PC-9 (cell line): ENCODE measurements at places on chromosomes 2 and 18. TPM values are rescaled to one million over a fixed set of nuclear protein-coding genes. Genes with fewer than 3 reads are reported as not detected.

- no peak overlapping the region for H3K4me3 ChIP-seq
- no peak overlapping the region for H3K27ac ChIP-seq
- H3K27me3 ChIP-seq: peaks cover 84% of the 10 kb centered on the region
- no peaks in the 10 kb centered on the region for H3K4me1 ChIP-seq
- DNase-seq: peak; percentile 60
- H3K36me3 ChIP-seq: no peaks in the 10 kb centered on the region
Measured at GRCh38 chr2:236343400-236344161, 79.4 kb upstream of the ASB18 start.

DNA sequence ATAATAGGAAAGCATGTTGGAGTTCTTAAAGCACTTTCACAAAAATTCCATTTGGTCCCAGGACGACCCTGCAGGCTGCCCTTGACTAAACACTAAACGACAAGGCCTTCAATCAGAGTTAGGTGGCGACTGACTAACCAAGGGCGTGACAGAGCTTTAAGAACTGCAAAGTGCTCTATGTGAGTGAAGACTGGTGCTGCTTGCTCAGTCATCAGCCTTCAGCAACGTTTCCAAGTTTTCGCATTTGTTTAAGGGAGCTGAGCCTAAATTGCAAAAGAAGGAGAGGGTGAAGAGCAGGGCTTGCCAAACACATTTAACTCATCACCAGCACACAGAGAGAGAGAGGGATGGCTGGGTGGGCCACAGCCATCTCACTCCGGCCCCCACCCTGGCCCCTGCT is 204.7 kb upstream of the PID1 start:
- no peaks in the 10 kb centered on the region for H3K4me1 ChIP-seq
- no peaks in the 10 kb centered on the region for H3K27me3 ChIP-seq
- no peak overlapping the region for H3K27ac ChIP-seq
- no peak for DNase-seq
- no peaks in the 10 kb centered on the region for H3K36me3 ChIP-seq
- H3K4me3 ChIP-seq: no peak overlapping the region

DNA sequence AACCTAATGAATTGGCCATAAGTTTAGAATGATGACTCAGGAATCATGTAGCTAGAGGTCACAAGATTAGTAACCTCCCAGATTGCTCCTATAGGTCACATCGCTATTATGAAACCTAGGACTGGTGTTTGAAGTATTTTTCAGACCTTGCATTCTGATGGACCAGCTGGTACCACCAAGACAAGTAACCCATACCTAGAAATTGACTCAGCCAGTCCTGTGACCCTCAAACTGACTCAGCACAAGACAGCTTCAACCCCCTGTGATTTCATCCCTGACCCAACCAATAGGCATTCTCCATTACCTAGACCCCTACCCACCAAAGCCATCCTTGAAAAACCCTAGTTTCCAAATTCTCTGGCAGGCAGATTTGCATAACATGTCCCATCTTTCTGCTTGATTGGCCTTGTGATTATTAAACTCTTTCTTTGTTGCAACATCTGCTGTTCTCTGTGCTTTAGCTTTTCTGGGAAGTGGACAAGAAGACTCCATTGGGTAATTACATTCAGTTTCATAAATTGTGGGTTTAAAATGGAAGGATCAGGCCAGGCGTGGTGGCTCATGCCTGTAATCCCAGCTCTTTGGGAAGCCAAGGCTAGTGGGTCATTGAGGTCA is 254.9 kb downstream of the IRS1 start:
- H3K4me1 ChIP-seq: no peaks in the 10 kb centered on the region
- no peak overlapping the region for H3K4me3 ChIP-seq
- H3K36me3 ChIP-seq: no peaks in the 10 kb centered on the region

DNA sequence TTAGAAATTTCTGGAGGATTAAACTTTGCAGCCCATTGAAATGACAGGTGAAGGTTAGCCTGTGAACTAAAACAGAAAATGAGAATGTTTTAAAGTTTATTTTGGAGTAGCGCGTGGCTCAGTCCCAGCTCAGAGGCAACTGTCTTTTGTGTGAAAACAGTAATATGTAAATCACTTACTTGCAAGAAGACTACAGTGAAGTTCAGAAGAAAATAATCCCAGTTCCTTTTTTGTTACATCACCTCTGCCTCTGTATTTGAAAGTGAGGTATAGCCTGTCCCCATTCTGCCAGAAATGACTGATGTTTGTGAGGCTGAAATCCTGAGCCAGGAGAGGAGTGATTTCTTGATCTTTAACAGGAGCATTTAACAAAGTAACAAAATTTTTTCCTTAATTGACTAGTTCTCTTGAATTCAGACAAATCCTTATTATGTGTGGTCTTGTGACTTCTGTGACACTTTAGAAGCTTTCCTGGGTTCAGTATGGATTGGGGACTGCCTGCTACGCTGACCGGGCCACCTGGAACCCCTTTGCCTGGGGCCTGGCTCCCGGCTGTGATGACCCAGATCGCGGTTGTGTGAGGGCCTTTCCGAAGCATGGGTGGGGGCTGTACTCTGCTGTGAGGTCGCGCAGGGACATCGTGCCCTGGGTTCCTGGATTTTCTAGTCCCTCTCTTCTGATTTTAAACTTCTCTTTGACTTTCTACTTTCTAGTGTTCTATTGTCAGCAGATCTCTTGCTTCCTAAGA is 24.3 kb downstream of the TRAPPC12 start:
- H3K27ac ChIP-seq: no peak overlapping the region
- H3K4me1 ChIP-seq: no peaks in the 10 kb centered on the region
- no peak overlapping the region for H3K4me3 ChIP-seq
- H3K27me3 ChIP-seq: no peaks in the 10 kb centered on the region
- no peak for DNase-seq
- H3K36me3 ChIP-seq: peaks cover 8% of the 10 kb centered on the region; the same call in 1 of the 2 replicates

- H3K27me3 ChIP-seq: no peaks in the 10 kb centered on the region
- H3K36me3 ChIP-seq: peaks cover 44% of the 10 kb centered on the region
- no peak overlapping the region for H3K27ac ChIP-seq
- no peaks in the 10 kb centered on the region for H3K4me1 ChIP-seq
- no peak for DNase-seq
Measured at GRCh38 chr2:95099910-95100309, 21.7 kb downstream of the MRPS5 start.

DNA sequence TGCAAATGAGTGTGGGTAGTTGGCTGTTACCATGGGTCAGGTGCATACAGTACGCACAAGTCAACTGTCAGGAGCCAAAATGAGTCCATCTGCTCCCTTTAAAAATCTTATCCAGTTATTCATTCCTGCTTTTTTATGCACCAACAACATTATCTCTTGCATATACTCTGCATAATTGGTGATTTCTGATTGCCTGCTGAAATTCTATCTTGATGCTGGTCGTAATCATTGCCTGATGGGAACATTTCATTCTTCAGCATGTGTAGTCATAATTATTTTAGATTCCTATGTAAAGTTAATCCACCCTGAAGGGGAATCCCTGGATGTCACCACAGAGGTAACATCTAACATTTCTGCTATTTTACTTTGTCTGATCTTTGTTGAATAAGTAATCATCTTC is 102.2 kb upstream of the RND3 start:
- H3K4me1 ChIP-seq: peaks cover 19% of the 10 kb centered on the region
- no peak overlapping the region for H3K4me3 ChIP-seq
- no peak overlapping the region for H3K27ac ChIP-seq

- H3K36me3 ChIP-seq: no peaks in the 10 kb centered on the region
- H3K27me3 ChIP-seq: no peaks in the 10 kb centered on the region
- peak; percentile 26 for DNase-seq
- no peak overlapping the region for H3K4me3 ChIP-seq
- H3K4me1 ChIP-seq: peaks cover 19% of the 10 kb centered on the region
Measured at GRCh38 chr2:156883804-156884203, 373.7 kb upstream of the GALNT5 start.

GRCh38 chr2:88245109-88245508 is 75.0 kb downstream of the THNSL2 start:
- H3K4me1 ChIP-seq: no peaks in the 10 kb centered on the region
- H3K27ac ChIP-seq: no peak overlapping the region
- DNase-seq: no peak
- H3K27me3 ChIP-seq: peaks cover 10% of the 10 kb centered on the region
- no peak overlapping the region for H3K4me3 ChIP-seq

GRCh38 chr2:12766421-12766879 is 49.7 kb downstream of the TRIB2 start:
- no peak overlapping the region for H3K4me3 ChIP-seq
- no peaks in the 10 kb centered on the region for H3K36me3 ChIP-seq
- H3K27ac ChIP-seq: no peak overlapping the region
- no peaks in the 10 kb centered on the region for H3K27me3 ChIP-seq

GRCh38 chr2:109444916-109445315 is 168.8 kb downstream of the SEPTIN10 start:
- DNase-seq: no peak
- H3K27ac ChIP-seq: no peak overlapping the region
- no peak overlapping the region for H3K4me3 ChIP-seq
- no peaks in the 10 kb centered on the region for H3K27me3 ChIP-seq
- H3K36me3 ChIP-seq: peaks cover 9% of the 10 kb centered on the region; the same call in 1 of the 2 replicates
- H3K4me1 ChIP-seq: no peaks in the 10 kb centered on the region

- H3K4me1 ChIP-seq: no peaks in the 10 kb centered on the region
- DNase-seq: no peak
- no peaks in the 10 kb centered on the region for H3K36me3 ChIP-seq
- H3K4me3 ChIP-seq: no peak overlapping the region
Measured at GRCh38 chr2:56012221-56012765, 88.7 kb upstream of the EFEMP1 start.

DNA sequence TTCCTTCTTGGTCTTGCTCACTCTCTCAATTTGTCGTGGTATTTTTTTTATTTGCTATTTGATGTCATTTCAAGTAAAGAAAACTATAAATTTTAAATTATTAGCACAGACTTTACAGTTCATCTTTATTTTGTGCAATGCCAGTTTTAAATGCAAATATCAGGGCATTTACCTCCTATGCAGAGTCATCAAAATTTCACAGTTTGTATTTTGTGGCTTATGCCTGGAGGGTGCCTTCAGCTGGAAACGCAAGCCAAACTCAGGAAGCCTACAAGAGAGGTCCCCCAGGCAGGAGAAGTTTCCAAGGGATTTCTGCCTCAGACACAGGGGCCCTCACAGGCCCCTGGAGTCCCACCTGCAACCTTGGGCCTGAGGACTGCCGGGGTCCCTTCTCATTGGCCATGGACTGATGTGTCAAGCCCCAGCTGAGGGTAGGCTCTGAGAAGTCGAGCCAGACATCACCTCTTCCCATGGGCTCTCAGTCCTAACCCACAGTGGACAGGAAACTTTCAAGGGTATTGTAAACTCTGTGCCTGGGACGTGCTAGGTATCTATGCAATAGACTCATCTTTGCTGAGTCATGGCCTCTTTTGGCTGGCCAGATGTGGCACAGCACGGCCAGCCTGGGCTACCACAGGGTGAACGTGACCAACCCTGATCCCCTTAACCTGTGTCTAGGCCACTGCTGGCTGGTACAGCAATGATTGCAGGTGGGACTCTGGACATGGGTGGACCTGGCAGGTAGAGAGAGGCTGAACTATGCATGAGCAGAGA is 236.5 kb downstream of the CELF4 start:
- no peaks in the 10 kb centered on the region for H3K4me1 ChIP-seq
- H3K4me3 ChIP-seq: no peak overlapping the region

GRCh38 chr2:241652722-241653121 is 15.2 kb downstream of the ATG4B start:
- peaks cover 12% of the 10 kb centered on the region; the same call in 1 of the 2 replicates for H3K36me3 ChIP-seq
- no peaks in the 10 kb centered on the region for H3K4me1 ChIP-seq
- no peak overlapping the region for H3K4me3 ChIP-seq
- no peak overlapping the region for H3K27ac ChIP-seq
- no peaks in the 10 kb centered on the region for H3K27me3 ChIP-seq
- no peak for DNase-seq

GRCh38 chr2:170905864-170906263 is 23.2 kb upstream of the GORASP2 start:
- DNase-seq: no peak
- H3K4me3 ChIP-seq: no peak overlapping the region
- peaks cover 15% of the 10 kb centered on the region for H3K27me3 ChIP-seq
- H3K27ac ChIP-seq: no peak overlapping the region
- H3K36me3 ChIP-seq: no peaks in the 10 kb centered on the region
- no peaks in the 10 kb centered on the region for H3K4me1 ChIP-seq

- no peaks in the 10 kb centered on the region for H3K36me3 ChIP-seq
- DNase-seq: no peak
- H3K27me3 ChIP-seq: no peaks in the 10 kb centered on the region
Measured at GRCh38 chr2:78861546-78861945, 164.0 kb upstream of the REG3G start.

DNA sequence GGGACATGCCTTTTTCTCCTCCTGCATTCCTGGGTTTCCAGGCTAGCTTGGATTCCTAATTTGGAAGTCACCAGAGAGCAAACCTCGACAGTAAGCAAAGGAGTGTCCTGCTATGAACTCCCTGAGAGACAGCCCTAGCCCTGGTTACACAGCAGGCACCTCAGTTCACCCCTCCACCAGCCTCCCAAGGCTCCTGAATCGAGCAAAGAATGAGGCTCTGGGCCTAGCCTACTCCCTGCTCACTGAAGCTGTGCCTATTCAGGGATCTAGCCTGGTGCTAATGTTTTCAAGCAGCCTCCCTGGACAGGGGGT is 66.7 kb upstream of the RMDN2 start:
- DNase-seq: no peak
- no peaks in the 10 kb centered on the region for H3K36me3 ChIP-seq
- H3K4me3 ChIP-seq: no peak overlapping the region
- H3K4me1 ChIP-seq: no peaks in the 10 kb centered on the region
- H3K27ac ChIP-seq: no peak overlapping the region
- no peaks in the 10 kb centered on the region for H3K27me3 ChIP-seq

DNA sequence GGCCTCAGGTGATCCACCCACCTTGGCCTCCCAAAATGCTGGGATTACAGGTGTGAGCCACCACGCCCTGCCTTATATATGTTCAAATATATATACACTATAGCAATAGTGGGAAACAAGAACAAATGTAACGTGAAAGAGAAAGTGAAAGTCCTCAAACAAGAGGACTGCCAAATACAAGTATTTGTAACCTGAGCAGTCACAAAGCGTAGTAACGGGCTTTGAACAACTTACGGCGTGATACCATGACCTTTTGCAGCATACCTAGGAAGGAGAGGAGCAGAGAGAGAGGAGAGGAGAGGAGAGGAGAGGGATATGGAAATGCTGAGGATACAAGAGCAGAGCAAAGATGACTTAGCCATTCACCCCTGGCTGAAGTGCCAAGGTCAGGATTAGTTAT is 113.8 kb upstream of the RGPD4 start:
- no peak overlapping the region for H3K27ac ChIP-seq
- no peaks in the 10 kb centered on the region for H3K27me3 ChIP-seq
- no peak overlapping the region for H3K4me3 ChIP-seq
- H3K36me3 ChIP-seq: no peaks in the 10 kb centered on the region
- DNase-seq: peak; percentile 35
- no peaks in the 10 kb centered on the region for H3K4me1 ChIP-seq

- no peak overlapping the region for H3K27ac ChIP-seq
- no peaks in the 10 kb centered on the region for H3K27me3 ChIP-seq
- H3K4me1 ChIP-seq: peaks cover 17% of the 10 kb centered on the region
- no peak for DNase-seq
- H3K36me3 ChIP-seq: no peaks in the 10 kb centered on the region
Measured at GRCh38 chr2:134671513-134671912, 47.3 kb downstream of the TMEM163 start.

- no peak overlapping the region for H3K27ac ChIP-seq
- H3K27me3 ChIP-seq: no peaks in the 10 kb centered on the region
- no peaks in the 10 kb centered on the region for H3K4me1 ChIP-seq
Measured at GRCh38 chr2:66030553-66030952, 404.4 kb upstream of the MEIS1 start.

The SEPTIN10 gene
- total RNA-seq: 112 and 119 TPM in 2 replicates

The EFR3B gene
- 0.20 TPM in 1 of 2 replicates, not detected in the other for total RNA-seq

The SLC40A1 gene
- total RNA-seq: 8.0 and 8.2 TPM in 2 replicates

The ADRA2B gene
- 0.26 and 0.55 TPM in 2 replicates for total RNA-seq

The QPCT gene
- 2.6 and 3.0 TPM in 2 replicates for total RNA-seq

The AMER3 gene
- total RNA-seq: not detected in 2 replicates

The STARD6 gene
- not detected in 2 replicates for total RNA-seq

The FAM168B gene
- 66.6 and 79.6 TPM in 2 replicates for total RNA-seq

The TUBB6 gene
- total RNA-seq: 42.2 and 47.9 TPM in 2 replicates

The RAB17 gene
- total RNA-seq: 86.3 and 88.1 TPM in 2 replicates

The IL18RAP gene
- not detected in 2 replicates for total RNA-seq

The TRIM54 gene
- total RNA-seq: 8.2 and 9.8 TPM in 2 replicates

The CKAP2L gene
- total RNA-seq: 17.7 and 28.7 TPM in 2 replicates

The PTPRM gene
- total RNA-seq: 30.7 and 32.5 TPM in 2 replicates
